WTC11 (cell line): ENCODE measurements at places on chromosomes 5 and 9. TPM values are rescaled to one million over a fixed set of nuclear protein-coding genes. Genes with fewer than 3 reads are reported as not detected.
A peak's percentile ranks its signal among the peaks of the same experiment; 100 is the strongest.

DEPDC1B gene
- 47.2 to 55.1 TPM (median 50.5 TPM) in 3 replicates for total RNA-seq

PDCD1LG2 gene
- total RNA-seq = not detected in 3 replicates

MVB12B gene
- 4.9 to 5.7 TPM (median 5.5 TPM) in 3 replicates for total RNA-seq

ZNF366 gene
- not detected in 3 replicates for total RNA-seq

SPINK1 gene
- total RNA-seq = 5.4 to 10.6 TPM (median 5.5 TPM) in 3 replicates

GRCh38 chr5:1129711-1130055 is 17.8 kb upstream of the SLC12A7 start:
- H3K4me3 ChIP-seq = no peak overlapping the region
- no peaks in the 10 kb centered on the region for H3K27me3 ChIP-seq
- H3K27ac ChIP-seq = no peak overlapping the region
- no peaks in the 10 kb centered on the region for H3K36me3 ChIP-seq
- peaks cover 5% of the 10 kb centered on the region for H3K4me1 ChIP-seq

- H3K36me3 ChIP-seq = no peaks in the 10 kb centered on the region
- H3K27me3 ChIP-seq = peaks cover 39% of the 10 kb centered on the region
- peaks cover 36% of the 10 kb centered on the region for H3K4me1 ChIP-seq
- peak overlapping the region; percentile 99 for H3K4me3 ChIP-seq
- DNase-seq = peak; percentile 64
These were observed 665 bp downstream of the RASA1 start for GRCh38 chr5:87268126-87268969.

DNA sequence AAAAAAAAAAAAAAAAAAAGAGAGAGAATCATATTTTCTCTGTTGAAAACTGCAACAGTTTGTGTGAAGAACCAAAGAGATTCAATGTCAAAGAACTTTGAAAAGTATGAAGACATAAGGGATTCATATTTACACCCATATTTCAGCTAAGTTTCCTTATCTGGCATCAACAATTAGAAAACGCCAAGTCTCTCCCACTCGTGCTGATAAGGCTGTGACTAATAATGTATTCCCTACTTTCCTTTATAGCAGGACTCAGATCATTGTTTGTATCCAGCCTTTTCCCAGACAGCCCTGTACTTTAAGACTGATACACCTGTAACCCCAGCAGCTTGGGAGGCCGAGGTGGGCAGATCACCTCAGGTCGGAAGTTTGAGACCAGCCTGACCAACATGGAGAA is 54.1 kb upstream of the STK32A start:
- H3K27ac ChIP-seq = no peak overlapping the region
- no peaks in the 10 kb centered on the region for H3K4me1 ChIP-seq
- DNase-seq = no peak
- no peak overlapping the region for H3K4me3 ChIP-seq
- no peaks in the 10 kb centered on the region for H3K36me3 ChIP-seq

DNA sequence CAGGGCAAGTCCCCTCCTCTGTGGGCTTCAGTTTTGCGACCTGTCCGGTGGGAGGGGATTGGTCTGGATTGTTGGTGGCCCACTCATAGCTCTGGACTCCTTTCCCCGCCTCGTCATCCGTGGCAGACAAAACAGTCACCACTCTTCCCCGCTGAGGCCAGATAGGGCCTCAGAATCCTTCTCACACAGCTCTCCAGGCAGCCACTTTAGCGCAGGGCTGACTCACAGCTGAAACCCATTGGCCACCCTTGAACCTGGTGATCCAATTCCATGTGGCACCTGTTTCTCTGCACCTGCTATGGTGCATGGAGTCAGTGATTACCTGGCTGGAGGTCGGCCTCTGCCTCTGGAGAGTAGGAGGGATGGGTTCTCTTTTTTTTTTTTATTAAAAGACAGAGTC is 15.8 kb upstream of the CACFD1 start:
- no peak overlapping the region for H3K27ac ChIP-seq
- H3K4me1 ChIP-seq = no peaks in the 10 kb centered on the region
- no peak overlapping the region for H3K4me3 ChIP-seq
- H3K27me3 ChIP-seq = no peaks in the 10 kb centered on the region

DNA sequence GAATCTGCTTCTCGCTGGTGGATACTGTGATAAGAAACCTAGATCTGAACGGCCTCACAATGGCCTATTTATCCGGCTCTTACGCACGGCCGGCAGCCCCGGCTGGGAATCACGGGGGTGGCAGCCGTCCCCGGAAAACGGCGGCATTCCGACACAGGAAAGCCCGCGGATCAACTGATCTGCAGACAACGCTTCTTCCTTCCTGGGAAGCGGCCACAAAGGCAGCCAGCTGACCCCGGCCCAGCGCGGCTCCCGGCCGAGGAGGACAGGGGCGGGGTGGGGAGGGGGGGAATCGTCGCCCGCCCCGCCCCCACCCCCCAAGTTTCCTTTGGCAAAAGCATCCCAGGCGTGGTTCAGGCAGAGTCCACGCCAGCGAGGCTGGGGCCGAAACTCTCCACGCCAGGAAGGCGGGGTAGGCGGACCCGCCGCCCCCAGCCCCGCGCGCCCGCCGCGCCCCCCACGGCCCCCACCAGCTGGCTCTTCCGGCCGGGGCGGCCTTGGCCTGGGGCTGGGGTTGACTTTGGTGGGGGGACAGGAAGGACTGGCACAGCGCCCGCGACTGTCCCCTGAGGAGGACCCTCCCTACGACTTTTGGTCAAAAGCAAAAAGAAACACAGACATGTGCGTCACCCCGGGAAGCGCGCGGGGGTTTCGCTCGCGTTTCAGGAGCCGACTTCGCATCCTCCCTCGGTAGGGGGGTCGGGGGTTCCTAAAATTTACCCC is 247.7 kb upstream of the ANKRD55 start:
- H3K4me3 ChIP-seq = peak overlapping the region; percentile 77
- no peaks in the 10 kb centered on the region for H3K36me3 ChIP-seq
- DNase-seq = peak; percentile 56
- peaks cover 45% of the 10 kb centered on the region for H3K27me3 ChIP-seq

- no peaks in the 10 kb centered on the region for H3K27me3 ChIP-seq
- no peak overlapping the region for H3K4me3 ChIP-seq
- peaks cover 49% of the 10 kb centered on the region for H3K4me1 ChIP-seq
These were observed 85.8 kb downstream of the ZSWIM6 start for GRCh38 chr5:61417851-61418250.

DNA sequence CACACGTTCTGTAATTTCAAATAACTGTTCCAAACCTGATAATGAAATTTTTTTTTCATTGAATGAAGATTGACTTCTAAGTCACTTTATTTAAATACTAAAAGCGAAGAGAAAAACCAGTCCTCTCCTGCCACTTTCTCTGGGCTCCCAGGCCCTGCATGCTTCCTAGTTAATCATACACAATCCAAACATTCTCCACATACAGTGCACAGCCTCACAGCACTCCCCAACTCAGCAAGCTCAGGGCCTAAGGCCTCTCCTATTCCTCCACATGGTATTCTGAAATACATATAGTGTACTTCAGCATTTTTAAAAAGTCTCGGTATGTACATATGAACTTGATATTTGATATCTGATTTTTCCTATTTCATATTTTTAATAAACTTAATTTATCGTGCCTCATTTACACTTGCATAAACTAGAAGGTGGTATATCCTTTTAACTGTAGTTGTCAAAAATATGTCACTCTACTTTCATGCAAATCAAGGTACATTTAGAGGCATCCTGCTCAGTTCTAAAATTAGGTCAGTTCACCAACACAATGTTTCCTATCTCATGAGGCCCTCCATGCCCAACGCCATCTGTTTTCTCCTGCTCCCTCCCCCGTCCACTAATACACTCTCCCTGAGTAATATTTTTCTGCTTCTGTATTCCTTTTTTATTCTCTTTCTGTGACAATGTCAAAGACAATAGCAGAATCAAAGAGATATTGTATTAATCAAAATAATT is 206.7 kb downstream of the ARRDC3 start:
- no peak overlapping the region for H3K27ac ChIP-seq
- no peak for DNase-seq
- H3K4me3 ChIP-seq = no peak overlapping the region
- H3K36me3 ChIP-seq = no peaks in the 10 kb centered on the region

DNA sequence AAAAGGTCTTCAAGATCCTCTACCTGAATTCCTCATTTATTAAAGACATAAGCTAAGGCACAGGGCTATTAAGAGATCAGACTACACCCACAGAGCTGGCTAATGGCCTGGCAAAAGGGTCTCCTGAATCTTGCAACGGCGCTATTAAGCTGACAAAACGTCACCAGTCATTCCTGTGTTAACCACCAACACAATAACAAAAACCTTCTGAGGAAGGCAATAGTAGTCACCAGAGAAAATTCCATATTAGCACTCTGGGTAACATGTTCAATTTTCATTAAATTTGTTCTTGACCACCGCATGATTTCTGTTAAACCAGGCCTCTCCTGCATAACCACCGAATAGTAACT is 77.0 kb downstream of the GNAQ start:
- peak overlapping the region; percentile 55; the same call in 1 of the 2 replicates for H3K27ac ChIP-seq
- H3K27me3 ChIP-seq = no peaks in the 10 kb centered on the region
- H3K4me1 ChIP-seq = peaks cover 82% of the 10 kb centered on the region
- no peaks in the 10 kb centered on the region for H3K36me3 ChIP-seq
- no peak for DNase-seq

DNA sequence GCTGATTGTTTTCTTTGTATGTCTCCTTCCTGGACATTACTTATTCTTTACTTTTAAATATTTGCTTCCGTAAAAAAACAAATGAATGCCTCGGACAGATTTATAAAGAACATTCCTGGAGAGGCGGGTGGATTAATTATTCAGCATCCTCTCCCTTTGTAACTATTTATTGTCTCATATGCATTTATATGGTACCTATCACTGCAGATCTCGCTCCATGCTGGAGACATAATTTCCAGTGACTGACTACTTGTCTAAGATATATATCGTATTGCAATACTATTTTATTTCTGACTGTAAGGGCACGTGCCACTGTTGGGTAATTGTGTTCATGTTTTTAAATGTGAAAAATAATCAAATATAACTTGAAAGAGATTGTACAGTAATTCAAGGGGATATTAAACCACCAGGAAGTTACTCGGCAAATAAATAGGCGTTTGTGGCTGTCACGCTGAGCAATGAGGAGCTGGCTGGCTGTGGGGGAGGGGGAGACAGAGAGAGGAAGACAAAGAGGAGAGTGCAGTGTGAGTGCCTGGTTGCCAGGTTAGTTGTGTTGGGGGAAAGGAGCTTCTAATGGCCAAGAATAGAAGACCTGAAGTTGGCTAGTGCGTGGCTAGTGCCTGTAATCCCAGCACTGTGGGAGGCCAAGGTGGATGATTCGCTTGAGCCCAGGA is 131.8 kb upstream of the GABRP start:
- no peak for DNase-seq
- H3K4me3 ChIP-seq = no peak overlapping the region
- no peaks in the 10 kb centered on the region for H3K27me3 ChIP-seq
- peaks cover 31% of the 10 kb centered on the region for H3K4me1 ChIP-seq
- no peak overlapping the region for H3K27ac ChIP-seq

DNA sequence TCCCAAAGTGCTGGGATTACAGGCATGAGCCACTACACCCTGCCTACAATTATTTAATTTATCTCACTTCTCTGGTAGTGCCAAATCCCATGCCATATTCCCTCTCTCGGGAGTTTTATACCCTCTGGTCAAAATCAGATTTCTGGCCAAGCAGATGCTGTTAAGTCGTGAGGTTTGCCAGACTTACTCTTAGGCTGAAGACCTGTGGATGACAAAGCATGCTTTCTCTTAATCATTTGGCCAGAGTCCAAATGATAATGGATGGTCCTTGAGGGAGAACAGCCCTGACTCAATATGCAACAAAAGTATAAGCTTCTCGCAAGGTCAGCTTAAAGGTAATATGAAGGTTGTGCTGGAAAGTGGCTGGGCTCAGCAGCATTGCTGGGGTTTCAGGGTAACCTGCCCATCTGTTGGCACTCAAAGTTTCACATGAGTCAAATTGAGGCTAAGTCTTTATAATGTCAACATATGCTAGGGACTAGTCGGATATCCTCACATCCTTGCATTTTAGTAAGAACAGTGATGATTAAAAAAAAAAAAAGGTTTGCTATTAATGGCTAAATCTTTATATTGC is 280.1 kb downstream of the KIF4B start:
- no peak overlapping the region for H3K27ac ChIP-seq
- H3K4me3 ChIP-seq = no peak overlapping the region
